Cardiac septum (tissue), 1 donor: ENCODE measurements at places on chromosomes 1 and 21.

GRCh38 chr1:226702318-226702956, 36.6 kb downstream of the ITPKB start:
- no peak for DNase-seq

DNA sequence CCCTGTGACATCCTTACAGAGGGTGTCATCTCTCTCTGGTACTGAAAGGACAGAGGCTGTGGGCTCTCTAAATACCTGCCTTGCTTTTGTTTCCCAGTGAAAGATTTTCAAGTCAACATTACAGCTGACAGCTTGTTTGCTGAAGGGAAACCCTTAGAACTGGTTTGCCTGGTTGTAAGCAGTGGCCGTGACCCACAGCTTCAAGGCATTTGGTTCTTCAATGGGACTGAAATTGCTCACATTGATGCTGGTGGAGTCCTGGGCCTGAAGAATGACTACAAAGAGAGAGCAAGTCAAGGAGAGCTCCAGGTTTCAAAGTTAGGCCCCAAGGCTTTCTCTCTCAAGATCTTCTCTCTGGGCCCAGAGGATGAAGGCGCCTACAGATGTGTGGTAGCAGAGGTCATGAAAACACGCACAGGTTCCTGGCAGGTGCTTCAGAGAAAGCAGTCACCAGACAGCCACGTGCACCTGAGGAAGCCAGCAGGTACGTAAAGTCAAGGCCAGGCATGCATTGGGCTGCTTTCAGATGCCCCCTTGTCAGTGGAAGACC, 11.8 kb downstream of the CD101 start:
- DNase-seq, result no peak

DNA sequence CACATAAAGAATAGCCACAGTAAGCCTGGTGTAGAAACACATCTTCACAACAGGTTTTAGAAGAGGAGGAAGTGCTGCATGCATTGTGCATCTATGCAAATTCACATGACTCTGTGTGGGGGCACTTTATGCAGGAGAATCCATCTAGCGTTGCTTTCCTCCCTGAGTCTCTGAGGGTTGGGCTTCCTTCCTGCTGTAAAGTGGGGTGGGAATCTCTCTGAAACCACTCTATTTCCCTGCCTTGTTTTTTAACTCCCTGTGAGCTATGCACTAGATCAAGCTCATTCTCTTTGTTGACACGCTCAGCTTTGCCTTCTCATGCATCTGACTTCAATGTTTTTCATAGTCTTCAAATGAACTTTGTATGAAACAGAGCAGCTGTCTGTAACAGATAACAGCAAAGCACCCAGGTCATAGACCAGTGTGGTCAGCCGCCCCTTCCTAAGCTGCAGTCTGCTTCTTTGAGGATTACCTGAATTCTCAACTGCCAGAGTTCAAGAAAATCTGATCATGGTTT, 102.7 kb upstream of the DPH5 start:
- no peak for DNase-seq

- DNase-seq, result no peak
Observed at GRCh38 chr1:210369425-210369824, 40.7 kb downstream of the HHAT start.

DNA sequence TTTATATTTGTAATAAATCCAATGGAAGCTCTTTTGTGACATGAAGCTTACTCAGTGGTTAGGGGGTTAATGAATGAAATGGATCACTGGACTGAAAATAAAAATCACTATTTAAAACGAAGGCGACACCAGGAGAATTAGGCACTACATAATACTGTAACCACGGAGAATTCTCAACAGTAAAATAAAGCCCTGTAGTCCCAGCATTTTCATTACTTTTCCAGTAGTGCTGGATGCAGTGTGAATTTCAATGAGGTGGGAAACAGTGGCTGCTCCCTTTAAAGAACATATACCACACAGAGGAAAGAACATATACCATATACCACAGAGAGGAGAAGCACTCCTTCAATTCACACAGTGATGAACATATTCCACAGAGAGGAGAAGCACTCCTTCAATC, 275.0 kb downstream of the SMYD3 start:
- DNase-seq, result no peak

- DNase-seq, result no peak
Observed at GRCh38 chr1:103353391-103353790, 172.1 kb upstream of the RNPC3 start.

GRCh38 chr21:25872271-25872670, 137.5 kb downstream of the GABPA start:
- DNase-seq, result no peak

DNA sequence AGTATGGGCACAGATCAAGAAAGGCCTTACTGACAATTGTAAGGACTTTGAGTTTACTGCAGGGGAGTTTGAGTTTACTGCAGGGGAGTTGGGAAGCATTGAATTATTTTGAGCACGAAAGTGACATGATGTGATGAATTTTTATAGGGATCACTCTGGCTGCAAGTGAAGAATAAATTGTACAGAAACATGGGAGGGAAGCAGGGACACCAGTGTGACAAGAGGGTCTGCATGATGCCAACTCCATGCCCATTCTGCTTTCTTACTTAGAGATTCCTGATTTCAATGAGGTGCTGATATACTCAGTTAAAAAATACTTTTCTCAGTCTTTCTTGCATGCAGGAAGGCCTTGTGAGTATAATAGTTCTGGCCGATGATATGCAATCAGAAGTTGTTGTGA, 234.4 kb downstream of the CENPF start:
- no peak for DNase-seq

DNA sequence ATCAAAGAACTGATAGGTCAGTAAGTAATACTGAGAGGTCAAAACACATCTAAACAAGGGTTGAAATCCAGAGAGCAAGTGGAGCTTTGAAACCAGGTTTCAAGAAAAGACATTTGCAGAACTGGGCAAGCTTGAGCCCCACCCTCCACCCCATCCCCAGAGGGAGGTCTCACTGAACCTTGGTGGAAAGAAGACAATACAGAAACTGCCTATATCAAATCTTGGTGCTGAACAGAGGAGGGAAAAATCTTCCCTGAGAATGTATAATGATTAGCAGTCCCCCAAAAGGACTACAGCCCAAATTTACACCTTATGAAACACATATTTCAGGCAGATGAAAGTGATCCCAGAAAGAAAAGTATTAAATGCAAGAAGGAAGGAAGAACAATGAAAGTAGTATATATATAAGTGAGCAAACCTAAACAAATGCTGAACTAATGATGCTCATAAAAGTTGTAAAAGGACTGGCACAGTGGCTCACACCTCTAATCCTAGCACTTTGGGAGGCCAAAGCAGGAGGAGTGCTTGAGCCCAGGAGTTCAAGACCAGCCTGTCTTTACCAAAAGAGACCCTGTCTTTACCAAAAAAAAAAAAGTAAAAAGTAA, 12.4 kb downstream of the ZBTB17 start:
- no peak for DNase-seq
